ENCODE measurements at places on chromosomes 6 and 20.

GRCh38 chr20:47780720-47781389 lies 4.4 kb downstream of the SULF2 start:
- DNase-seq, result no peak

GRCh38 chr6:125207956-125208355 lies 54.4 kb downstream of the TPD52L1 start:
- DNase-seq, result no peak

GRCh38 chr6:169811072-169811471 lies 59.6 kb downstream of the ERMARD start:
- no peak for DNase-seq

DNA sequence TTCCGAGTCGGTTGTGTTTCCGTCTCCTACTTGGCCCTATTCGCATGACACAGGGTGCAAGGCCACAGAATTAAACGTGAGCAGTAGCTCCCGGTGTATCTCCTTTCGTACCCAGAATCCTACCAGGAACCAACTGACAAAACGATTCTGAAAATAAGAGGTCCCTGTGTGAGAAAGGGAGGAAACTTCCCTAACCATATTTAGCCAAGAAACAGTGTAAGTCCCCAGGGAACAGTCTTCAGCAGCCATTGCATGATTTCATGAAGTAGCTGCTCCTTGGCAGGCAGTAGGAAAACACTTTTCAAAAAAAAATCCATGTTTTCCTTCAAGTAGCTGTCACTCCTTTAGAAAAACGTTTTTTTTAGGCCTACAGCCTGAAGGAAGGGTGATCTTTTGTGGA lies 46.9 kb downstream of the PDE10A start:
- no peak for DNase-seq

DNA sequence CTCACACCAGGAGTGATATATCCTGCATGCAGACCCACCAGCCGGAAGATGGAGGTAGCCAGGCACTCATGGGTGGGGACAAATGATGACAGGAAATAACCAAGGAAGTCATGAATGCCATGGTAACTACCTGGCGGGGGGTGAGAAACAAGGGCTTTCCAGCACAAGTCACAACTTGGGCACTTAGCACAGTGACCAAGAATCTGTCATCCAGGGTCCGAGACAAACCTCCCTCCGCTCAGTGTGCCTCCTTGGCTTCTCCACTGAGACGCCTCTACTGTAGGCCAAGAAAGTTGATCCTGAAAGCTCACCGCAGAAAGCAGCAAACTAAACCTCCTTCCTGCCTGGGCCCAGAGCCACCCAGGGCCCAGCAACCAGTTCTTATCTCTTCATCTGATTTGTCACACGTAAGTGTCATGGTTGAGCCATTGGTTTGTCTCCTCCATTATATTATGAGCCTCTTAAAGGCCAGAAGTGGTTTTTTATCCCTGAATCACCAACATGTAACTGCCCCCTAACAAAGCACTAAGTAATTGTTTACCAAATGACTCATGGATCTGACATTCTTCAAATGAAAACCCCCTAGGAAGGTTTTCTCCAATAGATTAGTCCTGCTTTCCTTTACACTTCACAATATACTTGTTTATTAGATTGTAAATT lies 84.3 kb upstream of the TAB2 start:
- DNase-seq, result no peak

DNA sequence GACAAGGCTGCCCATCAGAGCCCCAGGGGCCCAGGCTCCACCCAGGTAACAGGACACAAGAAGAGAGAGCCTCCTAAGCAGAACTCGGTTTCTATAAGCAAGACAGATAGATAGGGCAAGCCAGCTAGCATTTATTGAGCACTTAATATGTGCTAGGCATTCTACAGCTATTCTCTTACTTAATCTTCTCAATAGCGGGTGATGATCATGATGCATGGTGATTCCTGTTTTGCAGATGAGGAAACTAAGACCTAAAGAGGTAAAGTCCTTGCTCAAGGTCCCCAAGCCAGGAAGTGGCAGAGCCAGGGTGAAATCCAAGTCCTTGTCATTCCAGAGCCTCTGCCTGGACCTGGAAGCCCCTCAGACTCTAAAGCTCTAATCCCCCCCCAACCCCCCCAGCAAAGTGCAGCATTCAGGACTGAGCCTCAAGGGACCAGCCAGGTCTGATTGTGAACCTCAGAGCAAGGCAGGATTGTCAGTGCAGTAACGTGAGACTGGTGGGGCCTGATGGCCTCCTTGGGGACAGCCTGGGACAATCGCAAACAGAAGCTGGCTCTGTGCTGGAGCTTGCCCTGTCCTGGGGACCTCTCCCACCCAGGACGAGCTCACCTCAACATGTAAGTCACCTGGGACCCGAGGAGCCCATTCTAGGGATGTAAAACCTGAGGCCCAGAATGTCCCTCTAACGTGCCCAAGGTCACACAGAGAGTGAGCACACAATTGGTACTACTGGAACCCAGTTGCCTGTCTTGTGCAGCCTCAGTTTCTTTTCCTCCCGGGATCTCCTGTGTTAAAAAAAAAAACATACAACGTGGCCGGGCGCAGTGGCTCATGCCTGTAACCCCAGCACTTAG lies 48.4 kb upstream of the PTGIS start:
- DNase-seq, result no peak

GRCh38 chr6:33983109-33983716 lies 162.7 kb downstream of the GRM4 start:
- no peak for DNase-seq

- no peak for DNase-seq
Observed at GRCh38 chr6:14110001-14110818, 7.4 kb upstream of the CD83 start.

DNA sequence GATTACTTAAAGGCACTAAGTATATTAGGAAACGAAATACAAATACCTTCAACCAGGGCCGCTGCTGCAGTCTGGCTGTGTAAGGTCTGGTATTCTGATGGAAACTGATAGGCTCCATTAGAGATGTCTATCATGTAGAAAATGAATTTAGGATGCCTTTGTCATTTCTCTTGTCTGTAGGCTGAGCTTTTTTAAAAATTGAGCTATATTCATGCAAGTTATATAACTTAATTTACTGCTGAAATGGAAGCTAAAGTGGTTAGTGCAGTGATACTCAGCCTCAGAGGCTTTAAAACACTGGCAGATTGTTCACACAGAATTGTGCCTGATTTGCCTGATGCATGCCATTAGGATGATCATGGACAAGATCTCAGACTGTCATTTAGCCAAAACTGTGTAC lies 286.2 kb upstream of the QKI start:
- DNase-seq, result no peak

DNA sequence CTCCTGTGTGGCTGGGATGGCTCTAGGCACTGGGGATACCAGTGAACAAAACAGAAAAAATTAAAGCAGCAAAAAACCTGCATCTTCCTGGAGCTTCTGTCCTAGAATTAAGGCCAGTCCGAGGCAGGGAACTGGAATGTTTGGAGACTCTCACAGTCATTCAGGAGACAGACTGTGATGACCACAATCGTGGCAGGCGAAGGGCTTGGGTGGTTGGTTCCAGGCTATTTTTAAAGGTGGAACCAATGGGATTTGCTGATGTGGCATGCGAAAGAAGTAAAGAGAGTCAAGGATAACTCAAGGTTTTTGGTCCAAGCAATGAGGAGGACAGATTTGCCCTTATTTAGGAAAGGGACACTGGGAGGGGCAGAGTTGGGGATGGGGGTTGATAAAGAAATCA lies 66.9 kb downstream of the SULF2 start:
- no peak for DNase-seq

GRCh38 chr6:69732045-69732444 lies 64.8 kb downstream of the LMBRD1 start:
- no peak for DNase-seq

DNA sequence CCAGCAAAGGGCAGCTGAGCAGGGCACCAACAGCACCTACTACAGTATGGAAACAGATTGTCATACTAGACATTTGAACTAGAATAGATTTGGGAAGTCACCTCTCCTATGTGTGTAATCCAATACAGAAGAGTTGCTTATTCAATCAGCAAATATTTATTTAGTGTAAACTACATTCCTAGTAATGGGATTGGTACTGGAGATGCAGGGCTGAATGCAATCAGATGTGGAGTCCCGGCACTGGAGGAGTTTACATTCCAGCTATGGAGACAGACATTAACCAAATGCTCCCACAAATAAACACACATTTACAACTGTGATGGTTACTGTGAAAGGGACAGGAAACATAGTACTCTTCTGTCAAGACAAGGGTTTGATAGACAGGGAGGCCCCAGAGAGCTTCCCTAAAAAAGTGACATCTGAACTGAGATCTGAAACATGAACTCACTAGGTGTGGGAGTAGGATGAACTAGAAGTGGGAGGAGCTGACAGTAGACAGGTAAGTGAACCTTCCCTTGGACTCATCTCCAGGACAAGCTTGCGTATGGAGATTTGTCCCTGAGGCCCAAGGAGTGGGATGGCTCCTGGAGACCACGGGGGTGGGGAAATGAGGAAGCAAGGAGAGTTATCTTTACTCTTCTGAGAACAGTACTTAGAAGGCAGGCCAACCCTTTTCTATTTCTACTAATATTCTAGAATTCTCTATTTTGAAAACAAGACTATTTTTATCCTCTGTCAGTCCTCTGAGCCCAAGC lies 420.5 kb downstream of the MAFB start:
- no peak for DNase-seq

- DNase-seq, result no peak
Observed at GRCh38 chr6:140572129-140572528, 1197.7 kb upstream of the CITED2 start.

DNA sequence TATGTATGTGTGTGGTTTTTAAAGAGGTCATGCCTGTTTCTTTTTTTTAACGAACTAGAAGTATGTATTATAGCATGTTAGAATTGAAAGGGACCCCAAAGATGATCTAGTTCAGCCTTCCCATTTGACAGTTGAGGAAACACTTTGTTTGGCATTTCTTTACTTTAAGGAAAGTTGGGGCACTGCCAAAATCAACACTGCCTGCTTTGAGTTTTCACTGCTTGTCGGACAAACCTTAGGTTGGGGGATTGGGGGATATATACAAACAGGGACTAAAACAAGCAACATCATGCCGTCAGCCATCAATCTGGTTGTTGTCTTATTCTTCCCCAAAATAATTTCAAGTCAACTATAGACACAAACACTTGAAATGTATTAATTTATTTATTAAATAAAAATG lies 14.1 kb upstream of the CALHM6 start:
- DNase-seq, result no peak

GRCh38 chr20:62557999-62558408 lies 82.2 kb upstream of the GATA5 start:
- no peak for DNase-seq

- no peak for DNase-seq
Observed at GRCh38 chr6:28979679-28980078, 25.4 kb downstream of the ZNF311 start.

- DNase-seq, result no peak
Observed at GRCh38 chr6:160278786-160279310, 20.2 kb upstream of the SLC22A2 start.

DNA sequence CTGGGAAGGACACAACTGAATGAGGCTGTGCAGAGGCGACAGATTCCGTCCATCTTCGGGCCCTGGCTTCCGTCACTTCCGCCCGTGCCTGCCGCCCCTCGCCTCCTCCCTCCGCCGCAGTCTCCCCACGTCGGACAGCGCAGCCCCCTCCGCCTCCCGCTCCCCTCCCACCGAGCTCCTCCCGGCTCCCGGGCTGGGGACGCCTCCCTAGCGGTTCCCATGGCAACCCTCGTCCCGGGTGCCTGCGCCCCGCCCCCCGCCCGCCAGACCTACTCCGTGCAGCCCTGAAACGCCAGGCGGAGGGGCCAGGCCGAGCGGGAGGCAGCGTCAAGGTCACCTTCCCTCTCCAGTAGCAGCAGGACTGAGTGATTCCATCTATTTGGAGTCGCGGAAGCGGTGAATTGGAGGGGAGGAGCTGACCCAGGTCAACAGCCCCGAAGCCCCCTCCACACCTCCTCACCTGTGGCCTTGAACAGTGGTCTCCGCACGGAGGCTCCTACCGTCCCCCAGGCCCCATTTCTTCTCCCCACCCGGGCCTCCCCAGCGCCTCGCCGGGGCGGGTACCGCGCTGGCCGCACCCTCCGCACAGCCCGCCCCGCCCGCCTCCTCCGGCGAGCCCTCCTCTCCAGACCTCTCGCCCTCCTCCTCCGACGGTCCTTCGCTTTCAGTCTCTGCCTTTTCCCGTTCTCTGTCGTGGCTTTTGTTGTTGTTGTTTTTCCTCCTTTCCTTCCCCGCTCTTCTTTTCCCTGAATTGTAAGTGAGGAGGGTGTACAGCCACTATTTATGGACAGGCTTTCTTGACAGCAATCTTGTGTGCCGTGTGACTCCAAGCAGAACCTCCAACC lies 951 bp downstream of the NRSN2 start:
- peak; percentile 95 for DNase-seq

DNA sequence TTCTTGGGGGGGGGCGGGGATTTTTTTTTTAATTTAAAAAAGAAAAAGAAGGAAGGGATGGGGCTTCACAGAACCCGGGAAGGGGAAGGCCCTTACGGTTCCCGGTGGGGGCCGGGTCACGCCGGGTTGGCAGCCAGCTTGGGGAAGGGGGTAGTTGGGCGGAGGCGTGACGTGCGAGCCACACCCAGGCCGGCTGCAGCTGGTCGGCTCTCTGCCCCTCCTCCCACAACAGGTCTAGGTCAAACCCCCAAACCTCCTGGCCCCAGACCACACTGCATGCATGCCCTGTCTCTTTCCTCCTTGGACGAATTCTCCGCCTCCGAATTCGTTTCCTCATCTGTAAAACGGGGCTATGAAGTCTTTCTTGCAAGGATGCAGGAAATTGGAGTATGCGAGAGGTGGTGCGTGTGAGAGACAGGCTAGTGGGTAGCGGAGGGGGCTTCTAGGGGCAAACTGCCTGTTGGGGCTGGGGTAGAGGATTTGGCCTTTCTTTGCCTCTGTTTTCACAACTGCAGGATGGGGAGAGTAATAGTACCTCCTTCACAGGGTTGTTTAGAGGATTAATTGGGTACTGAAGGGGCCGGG lies 828 bp downstream of the HCK start:
- DNase-seq, result no peak

DNA sequence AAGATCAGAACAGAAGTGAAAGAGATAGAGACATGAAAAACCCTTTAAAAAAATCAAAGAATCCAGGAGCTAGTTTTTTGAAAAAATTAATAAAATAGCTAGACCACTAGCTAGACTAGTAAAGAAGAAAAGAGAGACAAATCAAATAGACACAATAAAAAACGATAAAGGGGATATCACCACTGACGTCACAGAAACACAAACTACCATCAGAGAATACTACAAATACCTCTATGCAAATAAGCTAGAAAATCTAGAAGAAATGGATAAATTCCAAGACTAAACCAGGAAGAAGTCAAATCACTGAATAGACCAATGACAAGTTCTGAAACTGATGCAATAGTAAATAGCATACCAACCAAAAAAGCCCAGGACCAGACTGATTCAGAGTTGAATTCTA lies 29.6 kb upstream of the SENP6 start:
- DNase-seq, result no peak

GRCh38 chr6:84798257-84798656 lies 33.9 kb upstream of the TBX18 start:
- no peak for DNase-seq

All from NCI-H1417 (cell line).